NCI-H1105 treated with DMSO at 0.1 percent for 48 hours (cell line): ENCODE measurements at places on chromosomes 1 and 21.

DNA sequence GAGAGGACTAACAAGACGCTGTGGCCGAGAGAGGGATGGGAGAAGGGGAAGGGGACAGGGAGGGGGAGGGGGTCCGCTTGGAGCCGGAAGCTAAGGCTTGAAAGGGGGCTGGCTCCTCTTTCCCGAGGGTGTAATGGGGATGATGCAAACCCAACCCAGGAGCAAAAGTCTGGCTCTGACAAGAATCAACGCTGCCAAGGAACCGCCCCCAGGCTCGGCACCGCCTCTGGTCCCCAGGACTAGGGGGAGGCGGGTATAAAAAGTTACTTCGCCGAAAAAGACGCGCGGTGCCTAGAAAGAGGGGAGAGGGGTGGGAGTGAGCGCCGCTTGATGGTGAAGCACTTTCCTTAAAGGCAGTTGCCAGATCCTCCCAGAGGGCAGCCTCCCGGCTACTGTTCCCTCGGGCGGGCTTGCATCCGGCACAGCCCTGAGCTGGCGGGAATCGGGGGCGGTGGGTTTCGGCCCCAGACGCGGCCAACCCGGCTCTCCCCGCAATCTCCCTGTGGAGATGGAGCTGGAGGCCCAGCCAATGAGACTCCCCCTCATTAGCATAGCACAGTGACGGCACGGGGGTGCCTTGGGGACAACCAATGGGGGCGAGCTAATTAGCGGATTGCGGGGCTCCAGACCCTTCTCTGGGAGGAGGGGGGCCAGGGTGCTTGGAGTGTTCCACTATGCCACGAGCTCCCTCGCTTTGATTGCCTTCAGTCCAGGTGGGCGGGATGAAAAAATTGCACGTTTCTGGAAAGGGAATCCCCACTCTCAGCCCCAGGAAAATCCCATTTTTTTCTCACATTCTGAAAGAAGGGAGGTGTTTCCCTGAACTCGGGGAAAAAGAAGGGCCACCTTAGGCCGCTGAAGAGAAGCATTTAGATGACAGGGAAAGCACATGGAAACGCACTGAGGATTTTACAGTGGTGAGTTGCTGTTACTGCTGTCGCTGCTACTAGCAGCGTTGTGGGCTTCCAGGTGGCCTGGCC lies at the start of gene KCNT2:
Gene KCNT2, minus strand, starts transcription at position 51 of the 980 bp plus-strand sequence. CDS start 131 bp downstream, outside the sequence.
- peak; percentile 94 for DNase-seq

DNA sequence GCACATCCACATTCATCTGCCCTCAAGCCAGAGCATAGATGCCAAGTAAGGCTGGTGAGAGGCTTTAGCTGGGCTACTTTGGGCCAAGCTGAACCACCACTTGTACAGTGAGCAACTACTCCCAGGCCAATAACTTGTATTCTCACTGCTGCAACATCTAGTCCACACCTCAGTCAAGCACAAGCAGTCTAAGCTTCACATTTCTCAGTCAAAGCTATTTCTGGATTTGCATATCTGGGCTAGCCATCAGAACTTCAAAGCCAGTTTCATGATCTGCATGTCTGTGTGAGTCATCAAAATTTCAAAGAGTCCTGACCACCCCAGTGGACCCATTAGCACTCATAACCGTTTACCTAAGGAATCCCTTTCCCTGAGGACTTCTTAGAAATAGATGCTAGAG lies 77.7 kb upstream of the DIRAS3 start:
- no peak for DNase-seq

DNA sequence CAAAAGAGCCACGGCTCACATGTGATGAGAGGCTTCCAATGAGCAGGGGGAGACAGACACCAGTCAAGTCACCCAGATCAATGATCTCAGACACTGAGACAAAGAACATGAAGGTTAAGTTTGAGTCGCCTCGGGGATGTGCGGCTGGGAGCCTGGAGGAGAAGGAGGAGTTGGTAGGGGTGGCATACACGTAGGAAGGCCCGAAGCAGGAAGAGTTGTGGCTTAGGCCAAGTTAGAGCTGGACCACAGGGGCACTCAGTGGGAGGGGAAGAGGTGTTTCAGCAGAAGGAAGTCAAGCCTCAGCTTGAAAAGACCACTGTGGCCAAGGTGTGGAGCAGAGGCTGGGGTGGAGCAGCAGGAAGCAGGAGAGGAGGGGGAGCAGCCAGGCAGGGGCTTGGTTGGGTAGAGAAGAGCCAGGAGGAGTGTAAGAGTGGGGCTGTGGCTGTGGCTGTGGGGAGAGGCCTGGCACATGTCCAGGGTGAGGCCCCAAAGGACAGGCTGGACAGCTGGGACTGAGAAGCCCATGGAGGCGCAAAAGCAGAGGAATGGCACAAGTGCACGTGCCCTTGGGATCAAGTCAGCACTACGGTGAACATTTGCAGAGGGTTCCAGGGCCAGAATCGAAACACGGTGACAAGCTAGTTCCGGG lies 27.6 kb downstream of the CTNNBIP1 start:
- DNase-seq = no peak

- DNase-seq = no peak
Measured at GRCh38 chr1:45908611-45909140, 105.3 kb downstream of the MAST2 start.

GRCh38 chr1:94614996-94615395 lies 73.4 kb upstream of the F3 start:
- no peak for DNase-seq

DNA sequence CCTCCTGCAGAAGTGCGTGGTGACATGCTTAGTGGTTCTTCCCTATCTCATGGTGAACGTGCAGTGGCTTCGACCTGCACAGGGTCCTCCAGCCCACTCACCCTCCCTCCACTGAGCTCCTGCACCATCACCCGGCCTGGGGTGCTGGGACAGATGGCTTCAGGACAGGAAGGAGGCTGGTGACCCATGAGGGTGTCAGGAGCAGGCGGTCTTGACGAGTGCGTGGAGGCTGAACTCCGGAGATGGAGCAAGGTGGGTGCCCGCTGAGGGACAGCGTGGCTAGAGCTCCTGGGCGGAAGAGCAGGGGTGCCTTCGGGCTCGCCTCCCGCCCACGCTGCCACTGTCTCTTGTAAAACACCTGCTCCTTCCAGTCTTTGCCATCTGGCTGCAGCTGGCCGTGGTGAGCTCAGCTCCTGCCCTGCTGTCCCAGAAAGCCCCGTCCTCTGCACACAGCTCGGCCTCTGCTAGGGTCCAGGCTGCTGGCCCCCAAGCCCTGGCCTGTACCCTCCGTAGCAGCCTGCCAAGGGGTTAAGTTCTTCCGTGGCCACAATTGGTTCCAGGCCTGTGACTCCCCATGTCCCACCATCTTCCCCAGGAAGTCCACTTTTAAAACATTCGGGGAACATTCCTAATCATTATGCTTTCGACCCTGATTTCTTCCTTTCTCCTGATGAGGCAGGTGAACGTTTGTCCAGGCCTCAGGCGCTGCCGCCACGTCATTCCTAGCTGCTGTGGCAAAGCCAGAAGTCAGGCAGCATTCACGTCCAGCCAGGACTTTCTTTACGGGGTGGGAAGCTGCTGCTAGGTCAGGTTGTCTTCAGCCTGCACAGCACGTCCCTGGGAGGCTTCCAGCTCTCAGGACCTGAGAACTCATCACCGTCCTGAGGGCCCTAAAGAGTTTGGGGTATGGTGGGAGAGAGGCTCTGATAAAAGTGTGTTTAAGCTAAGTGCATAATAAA lies 8.1 kb downstream of the KRTAP10-1 start:
- no peak for DNase-seq

DNA sequence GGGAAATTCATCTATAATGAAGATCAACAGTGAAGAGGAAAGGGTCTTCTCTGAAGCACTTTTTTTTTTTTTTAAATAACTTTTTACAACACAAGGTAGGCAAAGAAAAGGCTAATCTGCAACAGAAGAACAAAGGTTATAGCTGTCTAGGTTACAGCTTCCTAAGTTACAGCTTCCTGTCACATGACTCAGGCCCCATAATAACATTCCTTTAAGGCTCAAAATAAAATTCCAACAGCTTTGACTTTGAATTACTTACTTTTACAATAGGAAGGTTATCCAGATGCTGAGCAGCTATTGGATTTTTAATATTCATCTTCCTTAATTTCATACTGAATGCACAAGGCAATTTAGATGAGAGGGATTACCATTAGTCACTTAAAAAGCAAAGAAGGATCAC lies 40.4 kb upstream of the TMEM61 start:
- no peak for DNase-seq

DNA sequence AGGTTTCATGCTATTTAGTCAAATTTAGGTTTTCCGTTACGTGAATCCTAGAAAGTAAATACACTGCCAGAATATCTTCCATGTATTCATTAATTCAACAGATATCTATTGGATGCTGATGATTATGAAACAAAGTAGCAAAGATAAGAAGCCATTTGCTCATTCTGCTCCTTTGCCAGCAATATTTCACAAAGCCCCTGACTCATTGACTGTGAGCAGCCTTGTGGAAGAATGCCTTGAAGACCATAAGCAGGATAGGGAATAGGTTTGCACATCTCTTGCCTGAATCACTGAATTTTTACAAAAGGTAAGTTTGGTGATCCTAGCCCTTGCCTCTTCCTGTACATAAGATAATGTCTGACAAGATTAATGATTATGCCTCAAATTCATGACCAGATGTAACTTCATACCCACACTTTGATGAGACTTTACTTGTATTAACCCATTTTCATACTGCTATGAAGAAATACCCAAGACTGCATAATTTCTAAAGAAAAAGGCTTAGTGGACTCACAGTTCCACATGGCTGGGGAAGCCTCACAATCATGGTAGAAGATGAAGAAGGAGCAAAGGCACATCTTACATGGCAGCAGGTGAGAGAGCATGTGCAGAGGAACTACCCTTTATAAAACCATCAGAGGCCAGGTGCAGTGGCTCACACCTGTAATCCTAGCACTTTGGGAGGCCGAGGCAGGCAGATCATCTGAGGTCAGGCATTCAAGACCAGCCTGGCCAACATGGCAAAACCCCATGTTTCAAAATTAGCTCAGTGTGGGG lies 1.6 kb upstream of the PIGK start:
- no peak for DNase-seq

DNA sequence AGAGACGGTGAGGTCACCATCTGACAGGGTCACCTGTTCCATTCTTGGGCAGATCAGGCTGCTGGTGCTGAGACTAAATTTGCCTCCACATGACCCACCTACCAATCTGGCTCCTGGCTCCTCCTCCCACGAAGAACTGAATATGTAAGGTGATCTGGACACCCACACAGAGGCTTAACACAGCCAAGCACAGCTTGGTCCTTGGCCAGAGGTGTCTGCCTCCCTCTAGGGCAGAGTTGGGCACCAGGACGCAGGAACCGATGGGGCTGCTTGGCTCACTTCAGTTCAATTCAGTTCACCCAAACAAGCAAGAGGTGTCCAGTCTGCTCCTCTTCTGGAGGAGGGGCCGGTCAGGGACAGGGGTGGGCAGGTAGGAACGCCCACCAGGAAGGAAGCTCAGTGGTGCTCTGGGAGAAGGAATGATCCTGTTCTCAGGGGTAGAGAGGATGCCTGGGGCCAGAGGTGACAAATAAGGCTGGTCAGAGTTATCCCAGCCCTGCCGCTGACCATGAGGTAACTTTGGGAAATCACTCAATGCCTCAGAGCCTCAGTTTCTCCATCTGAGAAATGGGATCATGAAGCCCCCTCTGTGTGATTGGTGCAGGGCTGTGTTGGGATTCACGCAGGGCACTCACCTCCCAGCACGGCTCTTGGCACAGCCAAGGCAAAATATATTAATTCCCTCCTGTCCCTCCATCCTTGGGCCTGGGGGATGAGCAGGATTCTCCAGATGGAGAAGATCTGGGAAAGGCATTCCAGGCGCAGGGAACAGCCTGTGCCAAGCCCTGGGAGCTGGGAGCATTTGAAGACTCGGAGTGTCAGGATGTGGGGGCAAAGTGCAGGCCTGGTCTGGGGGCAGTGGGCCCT lies 284.5 kb downstream of the PTPRU start:
- no peak for DNase-seq

GRCh38 chr1:1211541-1212441 lies 2.2 kb downstream of the TNFRSF4 start:
- DNase-seq = no peak

DNA sequence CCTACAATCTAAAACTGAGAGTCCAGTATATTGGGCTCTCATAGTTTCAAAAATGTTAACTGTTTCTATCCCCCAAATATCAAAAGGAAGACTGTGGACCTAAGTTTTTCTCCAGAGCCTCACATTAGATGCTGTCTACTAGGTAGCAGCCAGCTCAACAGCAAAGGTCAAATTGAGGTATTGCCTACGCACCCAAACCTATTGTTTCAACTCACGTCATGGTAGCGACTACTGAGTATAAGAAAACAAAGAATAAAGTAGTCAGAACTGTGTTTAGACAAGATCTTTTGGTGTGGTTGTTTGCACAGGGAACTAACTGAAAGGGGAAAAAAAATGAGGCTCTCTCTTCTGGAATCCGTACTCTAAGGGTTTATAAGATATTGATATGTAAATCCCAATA lies 173.2 kb downstream of the LBR start:
- DNase-seq = no peak

GRCh38 chr1:36273024-36273423 lies 33.1 kb upstream of the SH3D21 start:
- no peak for DNase-seq

DNA sequence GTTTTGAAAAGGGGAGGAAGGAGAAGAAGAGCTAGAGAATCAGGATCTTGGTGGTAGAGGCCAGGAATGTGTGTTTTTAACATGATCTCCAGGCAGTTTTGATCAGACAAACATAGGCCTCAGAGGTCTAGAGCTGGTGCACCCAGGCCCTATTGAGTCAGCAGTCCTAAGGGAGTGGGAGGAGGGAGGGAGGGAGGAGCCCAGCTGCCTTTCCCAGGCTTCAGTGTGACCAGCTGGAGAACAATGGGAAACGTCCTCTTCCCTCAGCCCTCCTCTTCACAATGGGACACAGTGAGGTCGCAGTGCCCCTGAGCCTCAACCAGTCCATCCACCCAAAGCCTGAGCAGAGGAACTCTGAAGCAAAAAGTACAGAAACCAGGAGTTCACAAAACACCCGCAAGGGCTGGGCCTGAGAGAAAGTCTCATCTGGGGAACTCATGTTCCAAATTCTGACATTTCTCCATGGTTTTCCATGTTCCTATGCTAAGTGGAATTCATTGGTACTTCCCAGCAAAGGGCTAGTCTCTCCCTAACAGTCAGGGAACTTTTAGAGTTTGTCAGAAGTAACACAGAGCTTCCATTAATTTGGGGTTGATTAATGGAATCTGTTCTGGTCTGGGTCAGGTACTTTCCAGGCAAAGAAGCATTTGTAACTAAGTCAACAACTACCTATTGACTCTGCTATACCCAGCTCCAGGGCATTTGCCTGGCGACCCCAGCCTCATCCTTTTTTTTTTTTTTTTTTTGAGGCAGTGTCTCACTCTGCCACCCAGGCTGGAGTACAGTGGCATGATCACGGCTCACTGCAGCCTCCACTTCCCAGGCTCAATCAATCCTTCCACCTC lies 37.5 kb downstream of the ELAPOR1 start:
- DNase-seq = no peak
